Immature natural killer cell (primary cell): ENCODE measurements at places on chromosomes 4 and X. TPM values are rescaled to one million over a fixed set of nuclear protein-coding genes. Genes with fewer than 3 reads are reported as not detected.

Gene KIT
- 9.8 TPM for polyA plus RNA-seq

Gene FAM47E
- not detected for polyA plus RNA-seq

Gene PLK4
- 2.9 TPM for polyA plus RNA-seq

Gene KLHL13
- 0.43 TPM for polyA plus RNA-seq
